Right kidney (tissue), 9 donors: ENCODE measurements at places on chromosomes 7 and 10.

DNA sequence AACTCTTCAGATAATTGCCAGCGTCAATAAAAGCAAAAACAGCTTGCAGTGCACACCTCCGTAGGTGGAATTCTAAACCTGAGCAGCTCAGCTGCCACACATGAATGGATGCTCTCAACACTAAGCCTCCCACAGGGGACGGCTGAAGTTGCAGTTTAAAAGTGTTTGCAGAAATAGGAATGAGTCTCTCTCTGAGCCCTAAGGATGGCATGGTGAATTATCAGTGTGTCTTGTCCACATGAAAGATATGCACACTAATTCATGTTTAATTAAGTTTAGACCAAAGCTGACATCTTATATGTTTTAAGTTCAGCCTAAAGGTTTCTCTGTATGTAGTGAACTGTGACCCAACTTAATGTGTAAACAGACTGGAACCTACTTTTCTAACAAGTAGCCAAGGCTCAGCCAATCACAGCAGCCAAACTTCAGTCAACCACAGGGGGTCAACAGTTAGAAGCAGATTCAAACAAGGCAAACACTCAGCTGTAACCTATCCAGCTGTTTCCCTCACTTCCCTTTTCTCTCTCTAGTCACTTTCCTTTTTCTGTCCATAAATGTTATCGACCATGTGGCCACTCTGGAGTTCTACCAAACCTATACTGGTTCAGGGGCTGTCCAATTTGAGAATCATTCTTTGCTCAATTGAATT lies 38.1 kb downstream of the CTTNBP2 start:
- peak; percentile 32 for DNase-seq

DNA sequence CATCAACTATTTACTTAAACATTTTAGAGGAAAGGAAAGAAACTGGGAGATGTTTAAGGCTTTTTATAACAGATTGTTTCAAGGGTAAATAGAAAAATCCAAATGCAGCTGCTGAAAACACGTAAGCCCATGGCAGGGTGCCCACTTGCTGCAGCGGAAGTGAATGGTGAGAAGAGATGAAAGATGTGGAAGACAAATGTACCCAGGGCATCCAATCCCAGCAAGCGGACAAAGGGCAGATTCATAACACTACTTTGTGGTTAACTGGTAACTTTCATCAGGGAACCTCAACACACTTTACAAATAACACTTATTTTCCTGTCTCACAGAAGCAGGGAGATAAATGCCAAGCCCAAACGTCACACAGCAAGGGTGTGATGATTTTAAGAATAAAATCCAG lies 358.4 kb downstream of the KCNMA1 start:
- no peak for DNase-seq

DNA sequence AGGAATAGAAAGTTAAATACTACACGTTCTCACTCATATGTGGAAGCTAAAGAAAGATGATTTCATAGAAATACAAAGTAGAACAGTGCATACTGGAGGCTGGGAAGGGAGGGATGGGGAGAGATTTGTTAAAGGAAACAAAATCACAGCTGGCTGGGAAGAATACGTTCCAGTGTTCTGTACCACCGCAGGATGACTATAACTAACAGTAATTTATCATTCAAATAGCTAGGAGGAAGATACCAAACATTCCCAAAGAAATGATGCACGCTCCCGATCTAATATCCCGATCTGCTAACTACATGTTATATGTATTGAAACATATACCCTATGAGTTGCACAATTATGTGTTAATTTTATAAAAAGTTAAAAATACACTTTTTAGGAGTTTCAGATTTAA lies 162.3 kb downstream of the ZMYND11 start:
- no peak for DNase-seq

DNA sequence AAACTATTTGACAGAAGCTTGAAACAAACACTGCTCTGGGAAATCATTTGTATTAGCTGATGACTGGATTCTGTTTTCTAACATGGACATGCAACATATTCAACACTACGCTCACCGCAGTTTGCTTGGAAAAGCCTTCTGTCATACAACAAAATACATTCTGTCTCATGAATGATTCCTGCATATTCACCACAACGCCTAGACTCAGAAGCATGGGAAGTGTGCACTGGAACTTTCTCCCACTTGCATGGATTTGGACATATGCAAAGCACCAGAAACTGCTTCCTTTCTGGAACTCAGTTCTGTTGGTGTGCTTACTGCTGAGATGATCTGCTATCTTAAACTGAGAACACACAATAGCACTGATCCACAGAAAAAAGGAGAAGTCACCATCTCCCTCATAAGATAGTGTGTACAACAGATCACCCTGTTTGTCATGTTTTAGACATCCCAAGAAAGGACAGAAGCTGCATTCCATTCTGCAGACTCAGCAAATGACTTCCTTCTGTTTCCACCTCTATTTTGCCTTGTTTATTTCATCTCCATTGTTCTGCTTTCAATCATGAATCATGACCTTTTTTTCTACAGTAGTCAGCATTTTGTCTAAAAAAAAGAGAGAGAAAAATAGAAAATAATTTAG lies 115.8 kb downstream of the HTR7 start:
- no peak for DNase-seq

DNA sequence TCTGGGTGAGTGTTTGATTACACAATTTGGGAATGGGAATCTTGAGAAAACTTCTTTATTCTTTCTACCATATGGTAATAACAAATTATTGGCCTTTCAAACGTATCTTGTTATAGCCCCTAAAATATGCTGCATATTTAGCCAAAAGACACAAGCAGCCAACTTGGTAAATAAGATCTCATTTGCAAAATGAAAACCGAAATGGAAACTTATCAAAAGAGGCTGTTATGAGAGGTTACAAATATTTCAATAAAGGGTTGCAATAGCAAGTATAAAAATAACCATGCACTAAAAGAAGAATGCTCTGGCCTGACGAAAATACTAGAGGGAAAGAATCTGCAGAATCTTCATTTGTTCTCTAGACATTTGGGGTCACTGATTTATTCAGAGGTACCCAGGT lies 259.5 kb upstream of the LRRN3 start:
- no peak for DNase-seq

DNA sequence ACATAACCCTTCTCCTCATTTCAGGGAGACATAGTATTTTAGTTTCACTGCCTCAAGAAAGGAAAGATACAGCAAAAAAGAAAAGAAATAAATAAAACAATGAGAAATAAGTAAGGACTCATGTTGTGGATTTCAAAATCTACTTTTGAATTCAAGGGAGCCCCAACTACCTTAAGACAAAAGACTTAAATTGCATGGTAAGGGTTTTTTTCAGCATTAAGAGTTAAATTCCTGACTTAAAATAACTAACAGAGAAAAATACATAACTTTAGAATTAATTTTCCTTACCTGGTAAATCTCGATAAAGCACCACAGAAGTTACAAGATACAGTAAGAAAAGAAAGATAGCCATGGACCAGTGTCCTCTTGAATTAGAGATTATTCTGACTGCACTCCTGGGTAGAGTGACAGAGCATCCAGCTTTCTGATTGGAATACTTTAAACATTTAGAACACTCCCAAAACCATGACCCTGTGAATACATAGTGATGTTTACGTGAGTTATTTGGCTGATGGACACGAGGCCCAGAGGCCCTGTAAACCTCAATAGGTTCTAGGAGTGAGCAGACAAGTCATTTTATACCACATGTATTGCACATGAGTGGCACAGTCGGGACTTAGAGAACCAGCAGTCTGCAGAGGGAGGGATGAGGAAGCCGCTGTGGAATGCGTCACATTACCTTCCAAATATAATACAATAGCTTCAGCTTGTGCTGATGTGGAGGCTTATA lies 292.5 kb upstream of the SEMA3C start:
- DNase-seq: no peak

- no peak for DNase-seq
Observed at GRCh38 chr7:155336812-155337602, 39.3 kb downstream of the INSIG1 start.

- no peak for DNase-seq
Observed at GRCh38 chr7:116218051-116218645, 7.8 kb downstream of the TES start.

DNA sequence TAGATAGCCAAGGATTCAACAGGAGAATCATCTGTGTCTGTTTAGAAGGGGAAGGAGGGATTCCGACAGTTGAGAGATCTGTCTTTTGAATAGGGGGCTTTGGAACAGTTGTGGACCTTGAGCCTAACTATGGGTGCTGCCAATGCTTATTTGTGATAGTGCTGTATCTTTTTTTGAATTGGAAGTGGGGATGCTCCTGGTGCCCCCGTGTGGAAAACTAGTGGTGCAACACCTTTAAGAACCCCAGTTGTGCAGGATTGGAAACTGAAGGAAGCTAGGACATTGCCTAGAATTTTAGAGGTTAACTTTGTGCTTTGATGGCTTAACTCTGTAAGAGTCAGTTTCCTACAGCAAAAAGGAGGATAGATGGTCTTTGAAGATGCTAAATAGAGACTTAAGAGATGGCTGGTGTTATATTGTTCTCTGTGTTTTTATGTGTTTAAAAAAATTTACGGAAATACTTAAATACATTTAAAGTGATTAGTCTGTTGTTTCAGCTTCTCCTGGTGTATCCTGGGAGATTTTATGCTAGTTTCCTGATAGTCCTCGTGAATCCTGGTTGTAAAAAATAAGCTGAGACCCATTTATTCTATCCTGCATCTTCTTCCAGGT lies 69.3 kb downstream of the AP3M1 start:
- DNase-seq: no peak
